Stimulated activated CD4-positive, alpha-beta T cell treated with anti-CD3 and anti-CD28 coated beads, Interleukin-4, amount 100 ng/mL, for 24 hours (primary cell): ENCODE measurements at places on chromosomes 16 and 17.

- no peak for DNase-seq
Measured at GRCh38 chr17:82816358-82816757, 23.5 kb downstream of the ZNF750 start.

- no peak for DNase-seq
Measured at GRCh38 chr16:71555230-71555891, 21.5 kb downstream of the TAT start.

GRCh38 chr16:57764341-57765159 lies 29.0 kb downstream of the KATNB1 start:
- DNase-seq: no peak

DNA sequence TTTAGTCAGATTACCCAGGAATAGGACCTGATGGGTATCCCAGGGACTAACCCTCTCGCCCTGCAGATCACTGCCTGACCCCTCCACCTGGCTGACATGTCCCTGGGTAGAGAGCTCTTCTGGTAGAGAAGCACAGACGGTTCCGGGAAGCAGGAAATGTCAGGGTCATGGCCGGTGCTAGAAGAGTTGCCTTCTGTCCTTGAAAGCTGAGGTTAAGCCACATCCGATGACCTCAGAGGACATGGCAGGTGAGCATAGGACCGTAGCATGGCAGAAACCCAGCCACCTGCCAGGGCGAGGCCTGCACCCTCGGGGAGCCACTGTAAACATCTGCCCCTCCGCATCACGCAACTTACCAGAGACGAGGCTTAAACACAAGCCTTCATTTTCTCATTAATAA lies 483.7 kb downstream of the SOX9 start:
- no peak for DNase-seq

GRCh38 chr17:27332047-27332393 lies 38.1 kb downstream of the WSB1 start:
- DNase-seq: no peak

- DNase-seq: no peak
Measured at GRCh38 chr16:78179666-78180065, 80.2 kb downstream of the WWOX start.

DNA sequence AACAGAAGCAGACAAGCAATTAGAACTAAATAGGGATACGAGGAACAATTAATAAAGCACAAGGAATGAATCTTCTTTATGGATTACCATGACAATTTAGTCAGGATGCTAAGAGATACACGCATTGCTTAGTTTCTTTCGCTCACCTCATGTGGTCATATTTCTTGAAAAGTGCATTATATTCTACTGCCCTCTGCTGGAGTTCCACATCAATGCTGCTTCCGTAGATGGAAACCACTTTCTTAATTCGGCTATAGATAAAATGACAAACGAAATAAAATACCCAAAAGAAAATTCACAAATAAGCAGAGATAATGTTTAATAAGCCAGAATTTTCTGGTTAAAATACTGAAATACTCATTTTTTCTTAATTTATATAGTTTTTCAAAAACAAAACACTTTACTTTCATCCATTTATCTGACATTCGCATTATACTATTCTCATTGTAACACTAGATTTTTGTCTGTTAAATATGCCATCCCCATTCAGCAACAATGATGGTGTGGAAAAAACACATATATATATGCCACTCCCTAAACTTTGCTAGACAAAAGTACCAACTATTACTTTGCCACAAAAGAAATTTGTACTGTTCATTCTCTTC lies 22.0 kb upstream of the PHLPP2 start:
- DNase-seq: peak; percentile 26

DNA sequence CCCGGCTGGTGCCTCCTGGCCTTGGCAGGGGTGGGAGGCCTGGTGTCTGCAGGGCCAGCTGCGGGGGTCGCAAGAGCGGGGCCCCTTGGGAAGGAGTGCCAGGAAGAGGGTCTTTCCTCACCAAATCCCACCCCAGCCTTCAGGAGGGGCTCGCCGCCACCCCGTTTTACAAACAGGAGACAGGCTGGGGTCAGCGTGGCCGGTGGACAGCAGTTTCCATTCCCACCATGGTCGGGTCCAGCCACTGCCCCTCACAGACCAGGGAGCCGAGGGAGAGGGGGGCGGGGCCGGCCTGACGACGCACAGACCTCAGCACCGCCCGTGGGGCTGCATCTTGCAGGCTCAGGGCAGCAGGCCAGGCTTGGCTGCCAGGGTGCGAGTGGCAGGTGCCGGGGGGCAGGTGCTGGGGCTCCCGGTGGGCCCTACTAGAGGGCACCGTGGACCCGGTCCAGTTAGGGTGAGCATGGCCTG lies 7.6 kb downstream of the CBFA2T3 start:
- DNase-seq: no peak

DNA sequence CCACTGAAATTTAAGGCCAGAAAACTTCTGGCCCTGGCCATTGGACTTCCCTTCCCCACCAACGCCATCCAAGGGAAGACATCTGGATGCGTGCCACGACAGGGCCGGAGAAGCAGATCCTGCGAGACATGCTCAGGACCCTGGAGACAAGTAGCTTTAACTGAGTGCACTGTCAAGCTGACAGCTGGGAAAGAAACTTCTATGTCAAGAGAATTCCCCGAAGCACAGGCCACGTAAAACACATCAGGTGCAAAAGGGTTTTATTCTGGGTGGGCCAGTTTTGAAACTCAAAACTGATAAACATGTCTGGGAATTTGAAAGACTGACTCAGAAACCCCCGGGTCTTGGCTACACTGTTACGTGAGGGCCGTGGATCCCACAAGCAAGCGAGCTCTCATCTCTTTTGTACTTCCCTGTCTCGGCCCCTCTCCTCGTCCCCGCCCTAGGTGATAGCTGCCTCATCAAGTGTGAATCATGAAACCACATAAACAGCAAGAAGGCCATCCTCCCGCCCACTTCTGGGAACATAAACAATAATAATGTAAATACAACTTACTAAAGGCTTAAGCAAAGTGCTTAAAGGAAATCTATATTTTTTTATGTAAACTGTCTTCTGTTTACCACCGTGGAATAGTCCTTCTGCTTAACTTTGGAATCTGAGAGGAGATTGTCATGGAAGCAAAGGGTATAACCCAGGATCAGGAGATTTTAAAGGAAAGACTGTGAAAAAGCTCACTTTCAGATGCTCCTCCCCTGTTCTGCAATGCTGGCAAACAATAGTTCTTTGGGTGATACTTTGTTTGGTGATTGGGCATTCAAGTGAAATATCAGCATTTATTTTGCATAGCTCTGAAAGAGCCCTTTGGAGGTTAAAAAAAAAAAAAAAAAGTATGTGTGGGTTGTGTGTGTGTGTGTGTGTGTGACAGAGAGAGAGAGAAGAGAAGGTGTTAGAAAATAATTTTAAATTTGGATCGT lies 406.0 kb upstream of the MAF start:
- DNase-seq: no peak

DNA sequence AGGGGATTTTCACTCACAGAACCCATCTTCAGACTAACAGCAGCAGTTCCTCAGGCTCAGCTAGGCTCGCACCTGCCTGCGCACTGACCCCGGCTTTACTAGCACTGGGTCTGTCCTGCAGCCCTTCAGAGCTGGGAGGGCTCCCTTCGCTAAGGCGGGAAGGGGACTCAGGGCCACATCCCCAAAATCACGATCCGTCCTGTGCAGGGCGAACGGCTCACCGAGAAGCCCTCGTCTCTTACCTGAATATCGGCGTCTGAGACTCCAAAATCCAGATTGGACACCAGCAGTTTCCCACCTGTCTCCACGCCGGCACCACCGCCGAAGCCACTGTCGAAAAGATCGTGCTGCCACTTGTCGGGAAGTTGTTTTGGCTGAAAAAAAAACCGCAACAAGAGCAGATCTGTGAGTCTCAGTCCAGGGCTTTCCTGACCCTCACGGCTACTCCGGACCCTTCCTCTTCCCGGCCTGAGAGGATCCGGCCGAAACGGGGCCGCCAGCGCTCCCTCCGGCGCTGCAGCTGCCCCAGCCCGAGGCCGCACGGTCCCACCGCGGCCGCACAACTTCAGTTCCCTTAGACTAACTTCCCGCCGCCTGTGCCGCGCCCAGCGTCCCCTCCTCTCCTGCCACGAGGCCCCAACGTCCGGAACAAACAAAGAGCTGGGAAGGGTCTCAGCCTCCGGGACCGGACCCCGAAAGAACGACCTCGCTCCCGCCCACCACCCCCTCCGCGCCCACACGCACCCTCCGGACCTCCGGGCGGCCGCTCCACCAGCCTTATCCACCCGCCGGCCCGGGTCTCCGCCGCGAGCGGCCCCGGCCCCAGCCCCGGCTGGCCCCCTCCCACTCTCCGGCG lies 711 bp downstream of the ALYREF start:
- no peak for DNase-seq

DNA sequence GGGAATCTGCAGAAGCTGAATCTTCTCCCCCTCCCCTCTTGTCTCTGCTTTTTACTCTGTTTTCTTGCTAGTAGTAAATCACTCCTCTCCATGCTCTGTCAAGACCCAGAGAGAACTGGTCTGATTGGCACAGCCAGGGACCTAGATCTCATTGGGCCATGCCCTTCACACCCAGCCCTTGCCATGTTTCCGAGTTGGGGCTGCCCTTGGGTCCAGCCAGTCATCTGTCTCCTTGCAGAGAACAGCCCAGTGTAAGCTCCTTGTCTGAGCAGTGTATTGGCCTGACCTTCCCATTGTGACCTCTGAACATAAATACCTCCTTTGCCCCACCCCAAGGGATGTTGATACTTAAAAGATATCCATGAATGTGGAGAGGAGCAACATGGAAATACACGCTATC lies 3.9 kb downstream of the MMP15 start:
- no peak for DNase-seq

DNA sequence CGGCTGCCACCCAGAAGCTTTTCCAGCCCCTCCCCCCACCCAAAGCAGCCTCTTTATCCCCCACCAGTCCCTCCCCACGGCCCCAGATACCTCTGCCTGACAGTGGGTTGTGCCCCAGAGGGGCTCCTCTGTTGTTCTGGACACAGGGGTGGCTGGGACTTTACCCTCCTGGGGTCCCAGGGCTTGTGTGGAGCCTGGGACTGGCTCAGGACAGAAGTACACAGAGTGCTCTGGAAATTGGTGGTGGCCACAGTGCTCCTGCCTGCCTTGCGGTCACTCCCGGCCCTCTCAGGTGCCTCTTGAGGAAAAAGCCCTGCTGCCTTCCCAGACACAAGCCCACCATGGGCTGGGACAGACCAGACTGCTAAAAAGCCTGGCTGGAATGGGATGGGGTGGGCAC lies 68.2 kb downstream of the RAB11FIP4 start:
- no peak for DNase-seq

DNA sequence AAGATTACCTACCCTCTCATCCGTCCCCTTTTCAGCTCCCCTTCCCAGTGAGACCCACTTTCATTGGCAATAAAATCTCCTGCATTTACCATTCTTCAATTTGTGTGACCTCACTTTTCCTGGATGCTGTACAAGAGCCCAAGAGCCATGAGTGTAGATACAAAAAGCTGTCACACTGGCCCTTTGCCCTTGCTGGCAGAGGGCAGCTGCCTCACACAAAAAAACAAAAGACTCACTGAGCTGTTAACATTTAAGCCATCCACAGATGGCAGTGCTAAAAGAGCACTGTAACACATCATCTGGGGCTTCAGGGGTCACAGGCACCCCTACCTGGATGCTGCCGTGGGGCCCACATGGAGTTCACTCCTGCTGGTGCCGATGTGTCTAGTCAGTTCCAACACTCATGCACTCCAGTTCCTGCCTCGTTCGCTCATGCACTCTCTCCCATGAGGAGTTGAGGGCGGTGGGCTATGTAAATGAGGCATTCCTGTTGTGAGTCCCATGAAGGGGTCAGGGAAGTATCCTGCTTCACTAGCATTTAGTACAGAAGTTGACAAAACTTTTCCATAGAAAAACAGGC lies 123.1 kb downstream of the CA10 start:
- no peak for DNase-seq

DNA sequence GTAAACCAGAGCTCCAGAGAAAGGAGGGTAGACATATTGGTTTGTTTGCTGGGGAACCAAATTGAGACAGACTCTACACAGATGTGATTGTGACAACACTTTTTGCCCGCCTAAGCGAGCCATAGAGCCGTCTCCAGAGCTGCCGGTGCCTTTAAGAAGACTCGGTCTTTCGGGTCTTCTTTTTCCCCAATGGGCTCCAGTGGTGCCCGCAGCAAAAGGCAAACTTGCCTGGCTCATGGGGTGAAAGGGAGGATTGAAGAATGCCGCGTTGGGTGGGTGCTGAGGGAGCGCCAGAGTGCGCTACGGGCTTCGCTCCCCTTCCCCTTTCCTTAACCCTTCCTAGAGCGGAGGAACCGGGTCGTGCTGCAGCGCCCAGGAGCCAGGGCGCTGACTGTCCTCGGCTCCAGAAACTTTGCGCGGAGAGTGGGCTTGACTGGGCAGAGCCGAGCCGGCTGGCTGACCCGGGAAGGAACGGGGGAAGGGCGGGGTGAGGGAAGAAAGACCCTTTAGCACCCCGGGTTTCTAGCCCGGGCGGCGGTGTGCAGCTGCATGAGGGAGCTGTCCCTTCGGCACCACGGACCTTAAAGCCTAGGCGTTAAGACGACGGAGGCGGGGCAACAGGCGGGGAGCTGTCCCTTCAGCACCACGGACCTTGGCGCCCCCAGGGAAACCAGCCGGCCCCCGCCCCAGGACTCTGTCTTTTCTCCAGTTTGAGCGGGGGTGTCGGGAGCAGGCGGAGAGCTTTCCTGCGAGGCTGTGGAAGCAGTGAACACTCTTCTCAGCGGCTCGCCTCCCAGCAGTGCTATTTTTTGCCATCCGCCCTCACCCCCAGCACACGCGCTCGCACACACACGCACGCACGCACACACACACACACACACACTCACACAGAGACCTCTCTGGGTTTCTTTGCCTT lies at the start of gene CACNG3:
Gene CACNG3 (plus strand): TSS at position 880 of the 916 bp plus-strand sequence. CDS start 420 bp downstream, outside the sequence.
- DNase-seq: peak; percentile 48

DNA sequence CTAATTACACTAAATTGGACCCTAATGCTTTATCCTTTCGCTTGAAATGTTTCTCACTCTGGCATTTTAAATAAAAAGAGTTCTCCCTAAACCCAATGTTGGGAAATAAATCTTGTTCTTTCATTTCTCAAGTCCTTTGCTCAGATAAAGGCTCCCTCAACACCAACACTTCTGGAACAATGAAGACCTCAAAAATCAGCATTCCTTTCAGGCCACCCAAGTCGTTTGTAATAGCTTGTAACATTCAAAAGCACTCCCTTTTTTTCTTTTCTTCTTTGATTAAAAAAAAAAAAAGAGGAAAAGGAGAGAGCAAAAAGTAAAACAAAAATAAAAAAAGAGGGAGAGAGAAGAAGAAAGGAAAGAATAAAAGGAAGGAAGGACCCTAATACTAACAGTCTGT lies 23.3 kb upstream of the FOXJ1 start:
- no peak for DNase-seq

- no peak for DNase-seq
Measured at GRCh38 chr16:50946098-50946497, 204.2 kb downstream of the CYLD start.

GRCh38 chr16:69816996-69817395 lies 54.9 kb downstream of the WWP2 start:
- no peak for DNase-seq

- DNase-seq: no peak
Measured at GRCh38 chr16:10763456-10763855, 19.8 kb downstream of the NUBP1 start.
